Posterior vena cava (tissue), 2 donors: ENCODE measurements at places on chromosomes 5 and 9.
A peak's percentile ranks its signal among the peaks of the same experiment; 100 is the strongest.

- DNase-seq, result no peak
Observed at GRCh38 chr5:93595420-93596147, 12.6 kb downstream of the NR2F1 start.

- DNase-seq, result peak; percentile 58
Observed at GRCh38 chr5:1795931-1796330, 3.7 kb downstream of the MRPL36 start.

- no peak for DNase-seq
Observed at GRCh38 chr5:109604758-109605157, 85.0 kb upstream of the MAN2A1 start.

DNA sequence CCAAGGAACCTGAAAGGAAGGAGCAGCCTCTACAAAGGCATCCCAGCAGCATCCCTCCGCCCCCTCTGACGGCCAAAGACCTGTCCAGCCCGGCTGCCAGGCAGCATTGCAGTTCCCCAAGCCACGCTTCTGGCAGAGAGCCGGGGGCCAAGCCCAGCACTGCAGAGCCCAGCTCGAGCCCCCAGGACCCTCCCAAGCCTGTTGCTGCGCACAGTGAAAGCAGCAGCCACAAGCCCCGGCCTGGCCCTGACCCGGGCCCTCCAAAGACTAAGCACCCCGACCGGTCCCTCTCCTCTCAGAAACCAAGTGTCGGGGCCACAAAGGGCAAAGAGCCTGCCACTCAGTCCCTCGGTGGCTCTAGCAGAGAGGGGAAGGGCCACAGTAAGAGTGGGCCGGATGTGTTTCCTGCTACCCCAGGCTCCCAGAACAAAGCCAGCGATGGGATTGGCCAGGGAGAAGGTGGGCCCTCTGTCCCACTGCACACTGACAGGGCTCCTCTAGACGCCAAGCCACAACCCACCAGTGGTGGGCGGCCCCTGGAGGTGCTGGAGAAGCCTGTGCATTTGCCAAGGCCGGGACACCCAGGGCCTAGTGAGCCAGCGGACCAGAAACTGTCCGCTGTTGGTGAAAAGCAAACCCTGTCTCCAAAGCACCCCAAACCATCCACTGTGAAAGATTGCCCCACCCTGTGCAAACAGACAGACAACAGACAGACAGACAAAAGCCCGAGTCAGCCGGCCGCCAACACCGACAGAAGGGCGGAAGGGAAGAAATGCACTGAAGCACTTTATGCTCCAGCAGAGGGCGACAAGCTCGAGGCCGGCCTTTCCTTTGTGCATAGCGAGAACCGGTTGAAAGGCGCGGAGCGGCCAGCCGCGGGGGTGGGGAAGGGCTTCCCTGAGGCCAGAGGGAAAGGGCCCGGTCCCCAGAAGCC is 30.8 kb downstream of the CD180 start:
- DNase-seq, result peak; percentile 97

DNA sequence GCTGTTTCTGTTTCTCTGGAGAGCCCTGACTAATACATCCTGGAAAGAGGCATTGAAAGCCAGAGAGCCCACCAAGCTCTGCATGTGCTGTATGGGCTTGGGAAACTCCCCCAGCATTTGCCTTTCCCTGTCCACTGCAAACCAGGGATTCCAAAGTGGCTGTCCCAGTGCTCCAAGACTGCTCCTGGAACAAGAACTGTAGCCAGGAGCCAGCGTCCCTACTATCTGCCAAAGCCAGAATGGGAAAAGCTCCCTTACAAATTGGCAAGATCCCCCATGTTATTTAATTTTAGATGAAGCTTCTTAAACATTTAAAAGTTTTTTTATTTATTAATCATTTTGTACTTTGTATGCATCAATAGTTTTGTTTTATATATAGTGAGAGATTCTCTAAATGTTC is 263.2 kb downstream of the GABRB2 start:
- no peak for DNase-seq

- no peak for DNase-seq
Observed at GRCh38 chr9:96137671-96138429, 164.1 kb downstream of the HSD17B3 start.

DNA sequence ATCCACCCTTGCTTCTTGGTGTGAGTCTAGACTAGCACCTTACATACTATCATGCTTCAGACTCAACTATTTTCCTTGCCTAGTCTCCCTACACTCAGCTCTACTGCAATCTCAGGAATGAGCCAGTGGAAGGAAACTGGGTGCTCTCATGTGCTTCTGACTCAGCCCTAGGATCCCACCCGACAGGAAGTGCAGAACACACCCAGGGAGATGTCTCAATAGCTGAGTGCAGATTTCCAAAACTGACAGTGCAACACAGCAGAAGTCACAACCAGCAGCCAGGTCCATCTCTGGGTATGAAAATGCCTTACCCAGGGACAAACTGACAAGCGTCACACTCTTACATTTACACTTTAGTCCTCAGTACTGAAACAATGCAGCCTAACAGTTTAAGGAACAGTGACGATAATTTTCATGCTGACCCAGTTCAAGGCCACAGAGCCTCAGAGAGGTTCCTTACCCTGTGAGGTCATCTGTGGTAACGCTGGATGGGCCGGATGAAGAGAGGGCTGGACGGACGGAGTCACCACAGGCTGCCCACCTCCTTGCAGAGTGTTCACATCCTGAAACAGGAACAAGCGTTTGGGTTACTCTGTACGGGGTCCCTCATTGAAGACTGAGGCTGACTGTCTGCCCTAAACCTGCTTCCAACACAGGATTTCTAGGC is 33.0 kb downstream of the FKBP15 start:
- DNase-seq, result peak; percentile 89

DNA sequence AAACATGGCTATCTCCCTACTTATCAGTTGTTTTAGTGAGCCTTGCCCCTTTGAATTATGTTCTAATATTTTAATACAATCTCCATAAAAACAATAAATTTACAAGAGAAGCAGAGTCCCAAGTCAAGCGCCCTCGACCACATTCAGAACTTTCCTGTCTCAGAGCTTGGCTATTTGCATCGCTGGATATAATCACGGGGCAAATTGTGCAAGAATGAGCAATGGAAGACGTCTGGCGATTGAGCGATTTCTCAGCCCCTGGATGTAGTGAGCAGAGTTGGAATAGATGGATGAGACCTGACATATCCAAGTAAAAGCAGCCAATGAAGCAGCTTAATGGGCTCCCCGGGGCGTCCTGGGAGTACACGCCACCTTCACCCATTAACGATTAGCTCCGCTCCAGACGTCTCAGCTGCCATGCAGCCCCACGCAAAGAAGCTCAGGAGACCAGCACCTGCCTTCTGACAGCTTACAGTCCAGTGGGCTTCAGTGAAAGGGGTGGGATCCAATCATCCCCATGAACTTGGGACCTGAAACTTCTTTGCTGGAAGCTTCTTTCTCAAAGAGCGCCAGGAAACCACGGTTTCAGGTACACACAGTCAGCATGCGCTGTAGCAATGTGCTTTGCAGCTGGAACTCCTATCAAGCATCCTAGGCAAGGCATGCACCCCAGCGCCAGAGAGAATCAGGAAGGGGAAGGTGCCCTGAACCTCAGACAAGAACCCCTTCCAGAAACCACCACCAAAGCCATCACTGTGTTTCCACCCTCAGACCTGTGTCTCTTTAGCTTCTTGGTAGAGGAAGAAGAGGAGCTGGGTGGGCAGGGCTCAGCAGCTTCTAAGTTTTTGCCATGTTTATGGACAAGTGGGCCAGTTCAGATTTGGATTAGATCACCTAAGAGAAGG is 92.0 kb upstream of the IRX4 start:
- DNase-seq, result no peak

- DNase-seq, result no peak
Observed at GRCh38 chr5:157342822-157343402, 77.0 kb downstream of the CYFIP2 start.

GRCh38 chr9:125649315-125649714 is 57.7 kb downstream of the MAPKAP1 start:
- DNase-seq, result no peak

DNA sequence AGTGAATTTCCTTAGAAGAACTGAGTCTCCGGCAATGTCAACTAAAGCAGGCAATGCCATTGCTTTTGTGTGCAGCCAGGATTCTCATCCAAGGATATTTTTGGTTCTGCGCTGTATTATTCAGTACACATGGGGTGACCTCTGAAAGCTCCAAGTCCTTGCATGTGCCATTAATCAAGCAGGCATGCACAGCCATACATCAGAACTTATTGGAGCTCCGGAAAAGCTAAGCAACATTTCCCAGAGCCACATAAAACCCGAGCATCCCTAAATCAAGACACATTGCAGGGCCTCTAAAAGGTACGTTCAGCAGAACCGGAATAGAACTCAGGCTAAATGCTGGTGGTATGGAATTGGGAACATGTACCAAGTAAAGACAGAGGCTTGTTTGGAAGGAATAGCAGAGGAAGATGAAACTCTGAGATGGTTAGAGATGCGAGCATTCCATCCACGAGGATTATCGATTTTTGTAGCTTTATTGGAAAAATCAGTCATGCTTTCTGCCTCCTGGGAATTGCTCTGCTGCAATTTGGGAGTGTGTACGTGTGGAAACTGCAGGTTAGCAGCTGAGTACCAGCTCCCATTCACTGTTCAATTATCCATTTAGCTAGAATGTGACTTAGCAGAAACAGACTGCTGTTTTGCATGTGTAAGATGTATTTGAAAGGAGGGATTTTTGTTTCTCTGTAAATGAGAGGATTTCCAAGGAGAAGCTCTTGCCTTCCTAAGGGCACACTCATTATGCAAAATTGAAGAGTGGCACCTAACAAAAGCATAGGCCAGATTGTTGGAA is 143.7 kb upstream of the WWC1 start:
- no peak for DNase-seq

- no peak for DNase-seq
Observed at GRCh38 chr9:18707061-18707461, 233.1 kb downstream of the ADAMTSL1 start.

DNA sequence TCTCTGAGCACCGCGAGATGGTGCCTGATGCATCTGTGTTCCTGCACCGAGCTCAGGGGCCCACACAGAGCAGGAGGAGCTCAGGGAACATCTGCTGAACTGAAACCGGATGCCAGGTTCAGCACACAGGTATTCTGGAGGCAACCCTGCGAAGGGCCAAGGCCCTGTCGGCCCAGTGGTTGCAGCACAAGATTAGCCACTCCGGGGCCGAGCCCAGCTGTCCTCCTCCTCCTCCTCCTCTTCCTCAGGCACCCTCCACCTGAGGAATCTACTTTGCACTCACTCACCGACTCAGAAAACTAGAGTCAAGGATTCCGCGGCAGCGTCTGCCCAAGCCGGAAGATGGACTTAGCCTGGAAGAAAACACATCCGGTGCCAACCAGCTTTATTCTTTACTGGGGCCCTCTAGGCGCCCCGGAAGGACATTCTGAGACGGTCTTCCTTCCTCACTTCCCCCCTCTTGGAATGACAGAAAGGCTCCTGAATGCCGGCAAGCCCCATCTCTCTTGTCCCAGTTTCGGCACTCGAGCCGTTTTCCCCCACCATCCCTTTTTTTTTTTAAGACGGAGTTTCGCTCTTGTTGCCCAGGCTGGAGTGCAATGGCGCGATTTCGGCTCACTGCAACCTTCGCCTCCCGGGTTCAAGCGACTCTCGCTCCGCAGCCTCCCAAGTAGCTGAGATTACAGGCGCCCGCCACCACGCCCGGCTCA is at the start of gene ZBTB6:
ZBTB6 (minus strand) TSS at position 360 of the 710 bp plus-strand sequence. CDS start 1,251 bp downstream, outside the sequence.
- peak; percentile 85 for DNase-seq

DNA sequence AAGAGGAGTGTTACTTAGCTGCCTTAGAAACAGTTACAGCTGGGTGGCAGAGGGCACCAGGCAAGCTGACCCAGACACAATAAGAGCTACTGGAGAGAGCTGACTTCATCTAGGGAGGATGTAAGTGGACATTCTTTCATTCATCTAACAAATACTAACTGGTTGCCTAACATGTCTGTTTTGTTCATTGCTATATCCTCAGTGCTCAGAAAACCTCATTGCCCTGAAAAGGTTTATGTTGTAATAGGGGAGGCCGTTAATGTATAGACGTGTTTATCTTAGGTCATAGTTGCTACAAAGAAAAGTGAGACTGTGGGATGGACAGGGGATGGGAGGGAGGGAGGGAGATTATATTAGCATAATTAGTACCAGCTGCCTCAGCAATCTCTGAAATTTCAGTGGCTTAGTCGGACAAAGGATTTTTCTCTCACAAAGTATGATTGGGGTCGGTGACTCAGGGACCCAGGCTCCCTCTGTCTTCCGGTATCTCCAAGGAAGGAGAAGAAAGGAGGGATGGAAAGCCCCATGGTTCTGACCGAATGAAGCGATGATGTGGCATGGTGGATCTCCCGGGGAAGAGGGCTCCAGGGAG is 2.6 kb upstream of the SNX18 start:
- DNase-seq, result no peak

DNA sequence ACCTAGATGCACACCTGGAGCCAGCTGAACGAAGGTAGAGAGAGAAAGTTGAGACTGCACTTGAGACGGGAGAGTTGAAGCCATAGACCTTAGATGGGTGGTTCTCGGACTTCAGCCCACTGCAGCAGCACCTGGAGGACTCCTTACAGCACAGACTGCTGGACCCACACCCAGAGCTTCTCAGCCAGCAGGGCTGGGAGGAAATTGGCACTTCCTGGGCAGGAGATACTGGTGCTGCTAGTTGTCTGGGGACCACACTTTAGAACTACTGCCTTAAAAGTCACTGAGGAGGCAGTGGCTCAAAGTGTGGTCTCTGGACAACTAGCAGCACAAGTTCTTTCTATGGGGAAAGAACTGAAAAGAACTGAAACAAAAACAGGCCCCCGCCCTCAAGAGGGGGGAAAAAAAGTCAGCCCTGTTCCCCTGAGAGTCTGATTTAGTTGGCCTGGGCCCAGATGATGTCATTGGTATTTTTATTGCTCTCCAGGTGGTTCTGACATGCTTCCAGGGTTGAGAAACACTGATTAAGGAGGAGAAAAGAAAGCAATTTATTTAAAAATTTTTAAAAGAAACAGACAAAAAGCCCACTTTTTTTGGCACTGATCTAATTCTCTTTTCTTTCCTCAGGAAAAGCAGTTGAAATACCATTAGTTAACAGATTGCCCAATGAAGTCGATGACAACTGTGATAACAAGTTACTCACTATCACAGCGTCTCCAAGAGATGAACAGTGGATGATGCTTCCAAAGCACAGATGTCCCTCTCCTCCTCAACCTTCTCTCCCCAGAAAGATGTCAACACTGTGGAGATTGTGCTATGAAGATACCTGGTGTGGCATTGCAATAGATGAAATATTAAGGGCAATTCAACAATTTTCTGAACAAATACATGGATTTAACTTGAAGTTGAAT is 73.6 kb upstream of the ADAMTS16 start:
- no peak for DNase-seq

DNA sequence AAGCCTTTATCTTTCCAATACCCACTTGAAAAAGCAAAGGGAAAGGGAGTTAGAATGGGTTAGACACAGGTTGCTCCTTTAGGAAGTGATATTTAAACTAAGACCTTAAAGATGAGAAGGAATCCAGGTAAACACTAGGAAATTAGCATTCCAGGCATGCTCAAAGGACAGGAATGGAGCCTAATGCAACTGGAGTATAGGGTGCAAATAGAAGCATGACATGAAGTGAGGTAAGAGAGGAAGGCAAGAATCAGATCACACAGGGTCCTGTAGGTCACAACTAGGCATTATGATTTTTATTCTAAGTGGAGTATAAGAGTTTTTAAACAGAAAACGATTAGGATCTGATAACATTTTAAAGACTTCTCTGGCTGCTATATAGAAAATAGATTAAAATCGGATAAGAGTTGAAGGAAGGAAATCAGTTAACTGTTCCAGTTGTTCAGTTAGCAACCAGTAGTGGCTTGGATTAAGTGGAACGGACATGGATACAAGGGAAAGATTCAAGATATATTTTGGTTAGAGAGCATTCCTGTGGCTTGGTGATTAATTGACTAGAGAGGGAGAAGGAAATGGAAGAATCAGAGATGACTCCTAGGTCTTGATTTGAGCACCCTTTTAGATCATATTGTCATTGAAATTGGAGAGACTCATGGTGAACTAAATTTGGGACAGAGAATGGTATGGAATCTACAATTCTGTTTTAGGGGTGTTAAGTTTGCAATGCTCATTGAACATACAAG is 95.9 kb downstream of the FBXO4 start:
- no peak for DNase-seq
